NCI-H187 treated with DMSO at 0.1 percent for 48 hours (cell line): ENCODE measurements at places on chromosomes 2 and 18.

DNA sequence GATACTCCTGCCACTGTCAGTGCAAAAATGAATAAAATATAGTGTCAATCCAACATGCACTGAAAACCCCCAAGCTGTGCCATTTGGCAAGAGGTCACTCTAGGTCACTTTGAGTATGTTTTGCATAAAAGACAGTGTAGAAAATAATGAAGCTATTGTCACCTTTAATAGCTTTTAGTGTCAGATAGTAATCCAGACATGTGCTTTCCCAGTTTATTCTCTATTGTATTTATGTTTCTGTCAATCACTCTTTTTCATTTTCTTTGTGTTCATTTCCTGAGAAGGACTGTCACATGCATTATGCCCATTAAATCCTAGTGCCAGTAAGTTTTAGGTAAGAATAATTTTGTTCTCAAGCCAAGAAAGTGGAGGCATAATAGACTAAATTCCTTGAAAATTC lies 1073.9 kb upstream of the CDH2 start:
- DNase-seq: no peak

DNA sequence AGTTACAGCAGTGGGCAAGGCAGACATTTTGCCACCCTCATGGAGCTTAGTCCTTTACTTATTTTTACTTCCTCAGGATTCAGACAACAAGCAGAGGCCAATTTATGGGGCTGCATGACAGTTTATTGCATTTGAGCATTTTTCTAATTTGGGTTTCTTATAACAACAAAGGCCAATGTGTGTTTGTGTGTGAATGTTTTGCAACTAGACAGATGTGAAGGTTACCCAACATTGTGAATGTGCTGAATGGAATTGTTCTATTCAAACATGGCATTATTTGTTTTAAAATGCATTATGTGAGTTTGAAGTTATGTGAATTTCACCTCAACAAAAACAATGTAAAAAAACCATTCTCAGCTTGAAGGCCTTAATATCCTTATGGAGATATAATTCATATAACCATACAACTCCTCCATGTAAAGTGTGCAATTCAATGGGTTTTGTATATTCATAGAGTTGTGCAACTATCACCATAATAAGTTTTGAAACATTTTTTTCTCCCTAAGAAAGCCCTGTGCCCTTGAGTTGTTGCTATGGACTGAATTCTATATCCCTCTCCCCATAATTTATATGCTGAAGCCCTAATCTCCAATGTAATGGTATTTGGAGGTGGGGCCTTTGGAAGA lies 57.3 kb downstream of the CCDC195 start:
- DNase-seq: no peak

DNA sequence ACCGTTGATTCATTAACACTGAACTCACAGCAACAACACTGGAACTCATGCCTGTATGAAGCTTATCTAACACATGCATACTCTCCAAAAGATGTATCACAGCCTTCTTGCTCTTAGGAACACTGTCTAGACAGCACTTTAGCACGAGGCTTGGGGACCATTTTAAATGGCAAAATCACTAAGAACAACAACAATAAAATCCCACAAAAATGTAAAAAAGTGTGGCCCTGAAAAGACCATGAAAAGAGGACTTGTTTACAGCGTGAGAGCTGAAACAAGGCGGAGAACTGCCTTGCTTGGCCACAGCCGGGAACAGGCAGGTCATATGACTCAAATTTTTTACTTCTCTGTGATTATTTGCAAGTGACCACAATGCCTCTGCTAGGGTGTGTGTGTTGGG lies 48.1 kb downstream of the CHN1 start:
- no peak for DNase-seq

DNA sequence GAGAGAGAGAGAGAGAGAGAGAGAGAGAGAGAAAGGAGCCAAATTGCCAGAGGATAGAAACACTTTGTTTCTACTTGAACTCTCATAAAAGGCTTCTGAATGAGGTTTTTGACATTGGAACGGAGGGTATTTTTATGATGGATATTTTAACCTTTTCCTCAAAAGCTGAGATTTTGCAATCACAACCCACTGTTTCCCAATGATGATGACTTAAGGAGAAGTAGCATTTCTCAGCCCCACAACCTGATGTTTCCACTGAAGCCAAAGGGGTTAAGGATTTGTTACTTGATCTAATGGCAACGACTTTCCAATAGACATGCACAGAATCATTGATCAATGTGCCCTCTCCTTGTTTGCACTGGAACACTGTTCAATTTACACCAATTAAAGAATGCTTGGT lies 67.1 kb upstream of the POU3F3 start:
- DNase-seq: no peak

GRCh38 chr2:929925-930324 lies 20.7 kb upstream of the SNTG2 start:
- DNase-seq: no peak

DNA sequence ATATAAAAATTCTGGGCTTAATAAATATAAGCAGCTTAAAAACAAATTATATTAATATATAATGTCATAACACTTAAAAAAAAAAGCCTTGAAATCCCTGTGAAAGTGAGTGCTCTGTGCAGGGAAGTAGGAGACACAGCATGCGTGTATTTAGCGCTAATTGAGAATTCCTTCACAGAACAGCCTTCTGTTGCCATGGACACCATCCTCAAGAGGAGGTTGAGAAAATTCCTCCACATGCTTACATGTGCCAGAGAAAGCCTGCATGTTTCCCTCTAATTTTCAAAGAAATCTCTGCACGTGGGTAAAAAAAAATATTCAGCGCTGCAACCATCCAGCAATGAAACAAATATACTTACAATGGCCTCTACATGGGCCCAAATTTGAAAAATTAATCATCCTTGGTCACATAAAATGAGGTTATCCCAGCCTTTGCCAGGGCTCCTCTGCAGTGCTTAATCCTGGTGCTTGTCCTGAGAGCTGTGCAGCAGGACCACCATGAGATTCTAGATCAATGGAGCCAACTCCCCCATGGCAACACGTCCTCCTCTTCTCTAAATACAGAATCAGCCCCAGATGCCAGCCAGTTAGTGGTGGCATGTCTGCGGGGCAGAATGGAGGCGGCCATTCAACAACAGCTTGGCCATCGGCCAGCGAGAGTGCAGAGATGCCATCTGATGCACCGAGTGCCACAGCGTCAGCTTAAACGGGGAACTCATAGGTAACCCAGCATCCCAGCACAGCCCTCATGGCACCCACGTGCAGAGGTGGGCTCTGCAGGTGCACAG lies 228.0 kb downstream of the MYT1L start:
- no peak for DNase-seq

DNA sequence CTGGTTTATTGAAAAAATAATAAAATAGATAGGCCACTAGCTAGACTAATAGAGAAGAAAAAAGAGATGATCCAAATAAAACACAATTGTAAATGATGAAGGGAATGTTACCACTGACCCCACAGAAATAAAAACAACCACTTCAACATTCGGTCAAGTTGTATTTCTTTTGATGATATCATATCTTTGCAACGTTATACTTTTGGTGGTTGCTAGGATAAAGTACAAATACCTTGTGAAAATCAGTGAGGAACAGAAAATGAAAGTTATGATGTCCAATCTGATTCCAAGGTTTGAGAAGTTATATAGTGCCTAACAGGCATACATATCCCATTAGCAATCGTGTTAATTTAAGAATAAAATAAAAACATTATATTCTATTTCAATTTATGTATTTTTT lies 6.6 kb upstream of the ASNSD1 start:
- DNase-seq: no peak

DNA sequence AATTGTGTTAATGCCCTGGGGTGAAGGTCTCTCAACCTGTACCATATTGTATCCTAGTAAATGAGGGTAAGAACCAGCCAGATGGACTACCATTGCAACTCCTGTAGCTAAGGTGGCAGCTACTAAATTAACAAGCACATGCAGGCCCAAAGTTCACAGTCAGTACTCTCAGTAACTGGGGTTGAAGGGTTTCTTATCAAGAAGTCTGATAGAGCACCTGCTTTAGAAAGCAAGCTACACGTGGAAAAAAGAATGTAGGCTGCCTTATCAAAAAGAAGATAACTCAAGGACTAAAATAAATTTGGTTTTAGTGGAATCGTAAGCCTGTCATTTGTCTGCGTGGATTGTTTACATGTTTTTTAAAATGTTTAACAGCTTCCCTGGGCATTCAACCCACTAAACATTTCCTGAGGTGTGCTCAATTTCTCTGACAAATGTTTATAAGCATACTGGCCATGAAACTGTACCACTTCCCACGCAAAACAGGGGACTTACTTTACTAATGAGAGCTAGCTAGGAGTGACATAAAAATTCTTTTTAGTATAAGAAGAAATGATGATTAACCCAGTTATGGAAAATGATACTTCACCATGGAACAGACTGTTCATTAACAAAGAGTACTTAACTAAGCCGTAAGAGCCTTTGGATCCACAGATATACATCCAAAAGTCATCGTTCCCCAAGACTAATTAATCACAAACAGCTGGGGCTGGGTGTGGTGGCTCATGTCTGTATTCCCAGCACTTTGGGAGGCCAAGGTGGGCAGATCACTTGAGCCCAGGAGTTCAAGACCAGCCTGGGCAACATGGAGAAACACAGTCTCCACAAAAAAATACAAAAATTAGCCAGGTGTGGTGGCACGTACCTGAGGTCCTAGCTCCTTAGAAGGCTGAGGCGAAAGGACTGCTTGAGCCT lies 36.5 kb downstream of the LPIN2 start:
- no peak for DNase-seq

- no peak for DNase-seq
Observed at GRCh38 chr2:191629001-191629453, 48.9 kb upstream of the NABP1 start.

GRCh38 chr2:96523659-96524481 lies 12.7 kb upstream of the ARID5A start:
- DNase-seq: no peak

- no peak for DNase-seq
Observed at GRCh38 chr18:55988537-55988936, 400.5 kb upstream of the TCF4 start.

DNA sequence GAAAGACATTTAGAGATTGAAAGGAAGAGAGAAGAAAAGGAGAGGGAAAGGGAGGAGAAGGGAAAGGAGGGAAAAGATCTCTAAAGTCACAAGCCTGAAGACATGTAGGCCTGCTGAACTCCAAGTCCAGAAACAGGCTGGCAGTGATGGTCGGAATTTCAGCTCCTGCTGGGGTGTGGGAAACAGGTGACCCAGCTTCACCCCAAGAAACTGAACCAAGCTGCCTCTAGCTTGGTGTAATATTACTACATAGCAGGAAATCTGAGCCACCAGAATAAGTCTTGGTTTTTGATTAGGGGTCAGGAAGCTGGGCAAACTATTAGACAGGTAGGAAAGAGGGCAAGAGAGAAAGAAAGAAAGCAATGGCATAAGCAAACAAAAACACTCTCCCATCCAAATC lies 185.8 kb downstream of the PDE11A start:
- DNase-seq: no peak

DNA sequence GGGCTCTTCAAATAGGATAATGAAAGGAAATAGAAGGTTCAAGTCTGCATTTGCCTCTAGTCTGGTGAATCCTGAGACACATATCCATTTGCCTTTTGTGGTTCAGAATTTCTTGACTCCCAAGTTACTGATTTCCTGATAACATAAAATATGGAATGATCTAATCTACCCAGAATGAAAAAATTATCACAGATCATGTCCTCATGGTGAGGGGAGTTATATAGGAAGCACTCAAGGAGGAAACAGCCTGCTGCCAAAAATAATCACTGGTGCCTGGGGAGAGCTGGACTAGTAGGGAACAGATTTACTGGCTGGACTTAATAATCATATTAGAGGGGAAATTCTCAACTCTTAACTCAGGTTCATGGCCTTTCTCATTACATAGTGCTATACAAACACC lies 95.5 kb upstream of the STK17B start:
- no peak for DNase-seq

DNA sequence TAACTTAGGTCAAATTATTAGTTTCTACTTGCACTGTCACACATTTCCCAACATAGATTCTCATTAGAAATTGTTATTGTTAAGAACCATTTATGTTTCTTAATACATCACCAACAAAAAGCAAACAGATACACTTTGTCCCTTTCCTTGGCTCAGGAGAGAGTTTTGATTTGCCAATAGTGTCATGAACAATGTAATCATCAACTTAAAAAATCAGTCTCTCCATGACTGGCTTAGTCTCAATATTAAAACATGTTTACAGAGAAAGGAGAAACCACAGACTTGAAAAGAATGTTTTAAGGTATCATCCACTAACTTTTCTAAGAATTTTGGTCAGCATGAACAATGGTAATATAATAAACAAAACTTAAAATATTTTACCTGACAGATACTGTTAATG lies 416.5 kb upstream of the KCNH7 start:
- DNase-seq: no peak

- DNase-seq: no peak
Observed at GRCh38 chr2:127658146-127658545, 12.2 kb downstream of the GPR17 start.

DNA sequence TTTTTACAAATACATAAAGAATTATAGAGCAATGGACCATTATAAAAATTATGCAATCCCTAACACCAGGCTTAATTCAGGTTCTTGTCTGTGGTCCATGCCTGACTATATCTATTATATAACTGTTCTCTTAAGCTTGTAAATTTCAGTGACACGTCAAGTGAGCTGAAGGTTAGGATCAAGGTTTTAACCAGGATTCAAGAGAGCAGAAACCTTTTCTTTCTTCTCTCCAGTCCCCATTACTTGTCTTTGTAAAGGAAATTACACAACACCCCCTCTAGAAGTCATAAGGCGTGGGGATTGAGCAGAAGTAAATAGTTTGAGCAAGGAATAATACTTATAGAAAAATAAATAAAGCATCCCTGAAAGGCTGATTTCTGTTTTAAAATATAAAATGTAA lies 122.0 kb downstream of the ZNF521 start:
- no peak for DNase-seq

DNA sequence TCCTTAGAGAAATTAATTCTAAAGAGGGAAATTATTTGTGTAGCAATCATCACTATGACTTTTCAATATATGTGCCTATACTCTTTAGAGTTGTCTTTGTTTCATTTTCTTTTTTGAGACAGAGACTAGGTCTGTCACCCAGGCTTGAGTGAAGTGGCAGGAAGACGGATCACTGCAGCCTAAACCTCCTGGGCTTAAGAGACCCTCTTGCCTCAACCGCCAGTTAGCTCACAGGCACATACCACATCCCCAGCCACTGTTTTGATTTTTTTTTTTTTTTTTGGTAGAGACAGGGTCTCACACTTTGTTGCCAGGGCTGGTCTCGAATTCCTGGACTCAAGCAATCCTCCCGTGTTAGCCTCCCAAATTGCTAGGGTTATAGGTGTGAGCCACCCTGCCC lies 12.4 kb downstream of the YWHAQ start:
- no peak for DNase-seq

DNA sequence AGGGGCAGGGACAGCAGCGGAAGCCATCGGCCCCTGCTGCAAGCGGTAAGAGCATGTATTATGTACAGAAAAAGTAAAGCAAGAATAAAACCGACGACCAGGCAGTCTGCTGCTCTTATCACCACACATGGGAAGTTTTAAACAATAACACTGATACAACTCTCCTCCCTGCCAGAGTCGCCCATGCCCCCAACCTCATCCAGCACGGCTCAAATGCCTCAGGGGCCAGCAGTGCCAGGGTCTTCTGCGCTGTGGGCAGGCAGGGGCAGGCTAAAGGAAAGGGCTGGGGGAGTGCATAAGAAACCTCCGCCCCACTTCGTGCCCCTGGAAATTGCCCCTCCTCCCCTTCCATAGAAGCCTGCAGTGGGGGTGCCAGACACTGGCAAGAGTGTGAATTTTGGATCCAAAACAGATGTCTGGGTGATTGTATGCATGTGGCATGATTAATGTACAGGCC lies 10.1 kb downstream of the TEX51 start:
- DNase-seq: no peak
